ENCODE measurements at places on chromosomes 11 and 22. TPM values are rescaled to one million over a fixed set of nuclear protein-coding genes. Genes with fewer than 3 reads are reported as not detected.

Gene OR51B5
- not detected for total RNA-seq

Gene SSTR3
- total RNA-seq = not detected

Gene TUG1
- total RNA-seq = 32.1 TPM

Gene TTC9C
- total RNA-seq = 32.8 TPM

Gene PARVG
- total RNA-seq = not detected

Gene LRRC32
- 16.1 TPM for total RNA-seq

Gene MAPK8IP1
- total RNA-seq = 5.1 TPM

Gene TMEM86A
- total RNA-seq = 0.92 TPM

Gene CEP164
- 28.8 TPM for total RNA-seq

All from pulmonary artery endothelial cell (primary cell).